Dermis microvascular lymphatic vessel endothelial cell (primary cell): ENCODE measurements at places on chromosomes 2 and 18. TPM values are rescaled to one million over a fixed set of nuclear protein-coding genes. Genes with fewer than 3 reads are reported as not detected.

RGPD4 gene
- total RNA-seq = not detected in 2 replicates

IFIH1 gene
- total RNA-seq = 5.3 and 8.2 TPM in 2 replicates

TUBB8B gene
- total RNA-seq = not detected in 2 replicates

CSRNP3 gene
- total RNA-seq = 0.13 and 0.38 TPM in 2 replicates

SLC23A3 gene
- total RNA-seq = 0.64 and 0.89 TPM in 2 replicates

GDF7 gene
- 2.3 and 17.2 TPM in 2 replicates for total RNA-seq

ERBB4 gene
- total RNA-seq = under 0.01 TPM in 1 of 2 replicates, not detected in the other

TANC1 gene
- 49.7 and 85.7 TPM in 2 replicates for total RNA-seq
